CD4-positive, alpha-beta T cell treated with Interleukin-2 at 100 ng/mL for 4 hours (primary cell): ENCODE measurements at places on chromosomes 3 and 15.
A peak's percentile ranks its signal among the peaks of the same experiment; 100 is the strongest.

DNA sequence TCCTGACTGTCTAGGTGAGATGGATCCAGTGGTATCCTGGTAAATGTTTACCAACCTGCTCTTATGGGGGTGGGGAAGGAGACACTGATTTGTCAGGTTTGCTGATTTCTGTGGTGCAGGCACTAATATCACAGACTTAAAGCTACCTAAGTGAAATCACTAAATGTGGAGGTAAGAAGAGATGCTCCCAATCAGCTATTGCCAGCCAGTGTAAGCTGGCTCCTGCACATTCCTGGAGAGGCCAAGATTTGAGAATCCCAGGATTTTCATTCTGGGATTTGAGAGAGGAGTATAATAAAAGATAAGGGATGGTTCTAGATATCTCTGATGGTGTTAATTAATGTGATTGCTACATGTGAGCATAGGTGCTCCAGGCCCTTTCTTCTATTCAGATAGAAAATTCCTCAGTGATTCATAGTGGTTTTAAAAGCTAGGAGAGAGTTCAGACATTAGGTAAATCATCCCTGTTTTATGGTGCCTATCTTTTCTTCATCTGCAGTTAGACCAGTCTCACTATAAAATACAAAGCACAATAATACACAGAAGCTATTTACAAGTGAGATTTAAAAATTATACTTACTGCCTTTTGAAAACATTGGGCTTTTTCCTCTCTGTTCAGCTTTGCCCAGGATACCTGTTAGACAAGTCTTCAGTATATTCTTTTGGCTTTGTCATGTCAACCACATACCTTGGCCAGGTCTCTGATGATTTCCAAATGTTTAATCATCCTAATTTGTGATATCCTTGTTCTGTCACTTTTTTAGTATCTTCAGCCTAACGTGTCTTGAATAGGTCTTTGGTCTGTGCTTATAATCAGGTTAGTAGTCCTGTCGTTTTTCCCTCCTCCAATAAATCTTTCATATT lies 90.9 kb downstream of the MBNL1 start:
- no peak for DNase-seq

GRCh38 chr15:42108806-42109205 lies 14.4 kb upstream of the PLA2G4D start:
- no peak for DNase-seq

GRCh38 chr3:170585008-170585936 lies 603 bp downstream of the SLC7A14 start:
- DNase-seq: no peak

- DNase-seq: no peak
Measured at GRCh38 chr15:78007964-78008886, 69.3 kb downstream of the TBC1D2B start.

DNA sequence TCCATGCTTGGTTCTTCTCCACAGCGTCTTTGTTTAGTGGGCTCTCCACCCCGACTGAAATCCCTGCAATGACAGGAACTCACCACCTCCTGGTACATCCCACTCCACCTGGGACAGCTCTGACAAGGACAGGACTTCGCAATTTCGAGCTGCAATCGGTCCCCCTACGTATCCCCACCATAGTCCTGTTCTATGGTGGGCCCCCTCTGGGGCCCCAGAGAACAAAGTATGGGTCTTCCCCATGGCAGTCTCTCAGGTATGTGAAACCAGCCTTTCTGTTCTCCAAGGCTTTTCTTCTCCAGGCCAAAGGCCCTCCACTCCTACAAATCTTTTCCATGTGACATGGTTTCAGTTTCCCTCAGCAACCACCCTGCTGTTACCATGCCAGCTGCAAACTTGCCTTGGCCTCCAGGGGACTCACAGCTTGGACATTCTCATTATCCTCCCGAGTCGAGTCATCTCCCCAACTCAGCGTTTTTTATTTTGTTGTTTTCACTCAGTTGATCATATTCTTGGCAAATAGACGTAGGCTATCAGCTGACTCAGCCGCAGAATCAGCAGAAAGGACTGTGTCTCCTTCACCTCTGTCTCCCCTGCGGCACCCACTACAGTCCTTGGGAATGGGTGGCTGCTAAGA lies 233.3 kb downstream of the OPA1 start:
- DNase-seq: no peak

DNA sequence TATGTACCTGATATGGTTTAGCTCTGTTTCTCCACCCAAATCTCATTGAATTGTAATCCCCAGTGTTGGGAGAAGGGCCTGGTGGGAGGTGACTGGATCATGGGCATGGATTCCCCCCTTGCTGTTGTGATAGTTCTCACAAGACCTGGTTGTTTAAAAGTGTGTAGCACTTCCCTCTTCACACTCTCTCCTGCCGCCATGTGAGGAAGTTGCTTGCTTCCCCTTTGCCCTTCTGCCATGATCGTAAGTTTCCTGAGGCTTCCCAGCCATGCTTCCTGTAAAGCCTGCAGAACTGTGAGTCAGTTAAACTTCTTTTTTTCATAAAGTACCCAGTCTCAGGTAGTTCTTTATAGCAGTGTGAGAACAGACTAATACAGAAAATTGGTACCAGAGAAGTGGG lies 93.1 kb downstream of the C3orf70 start:
- DNase-seq: no peak

- no peak for DNase-seq
Measured at GRCh38 chr3:59658866-59659265, 609.0 kb upstream of the CFAP20DC start.

DNA sequence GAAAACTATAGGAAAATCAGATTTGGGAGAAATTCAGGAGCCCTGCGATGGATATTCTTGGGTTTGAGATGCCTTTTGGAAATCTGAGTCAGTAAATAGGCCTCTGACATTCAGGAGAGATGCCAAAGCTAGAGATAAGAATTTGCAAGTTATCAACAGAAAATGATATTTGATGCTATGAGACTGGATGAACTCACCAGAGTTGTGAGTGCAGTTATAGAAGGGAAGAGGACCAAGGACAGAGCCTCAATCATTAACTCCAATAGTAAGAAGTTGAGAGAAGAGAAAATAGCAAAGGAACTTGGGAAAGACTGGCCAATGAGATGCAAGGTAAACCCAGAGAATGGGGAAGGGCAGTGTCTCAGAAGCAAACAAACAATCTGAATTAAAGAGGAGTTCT lies 7.9 kb upstream of the ANO10 start:
- no peak for DNase-seq

DNA sequence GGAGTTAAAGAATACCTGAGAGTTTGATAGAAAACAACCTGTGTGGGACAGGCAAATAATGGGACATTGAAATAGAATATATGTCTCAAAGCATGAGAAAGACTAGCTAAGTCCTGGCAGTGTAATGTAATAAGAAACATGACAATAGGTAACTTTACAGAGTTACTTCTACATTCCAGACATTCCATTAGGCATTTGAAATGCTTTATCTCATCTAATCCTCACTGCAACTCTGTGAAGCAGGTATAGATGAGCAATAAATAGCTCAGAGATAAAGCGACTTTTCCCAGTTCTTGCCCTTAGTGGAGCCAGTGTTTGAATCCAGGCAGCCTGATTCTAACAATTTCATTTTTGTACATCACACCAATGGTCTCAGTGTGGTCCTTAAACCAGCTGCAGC lies 76.8 kb downstream of the CPNE4 start:
- no peak for DNase-seq

- DNase-seq: no peak
Measured at GRCh38 chr3:10497439-10497838, 7.9 kb downstream of the ATP2B2 start.

DNA sequence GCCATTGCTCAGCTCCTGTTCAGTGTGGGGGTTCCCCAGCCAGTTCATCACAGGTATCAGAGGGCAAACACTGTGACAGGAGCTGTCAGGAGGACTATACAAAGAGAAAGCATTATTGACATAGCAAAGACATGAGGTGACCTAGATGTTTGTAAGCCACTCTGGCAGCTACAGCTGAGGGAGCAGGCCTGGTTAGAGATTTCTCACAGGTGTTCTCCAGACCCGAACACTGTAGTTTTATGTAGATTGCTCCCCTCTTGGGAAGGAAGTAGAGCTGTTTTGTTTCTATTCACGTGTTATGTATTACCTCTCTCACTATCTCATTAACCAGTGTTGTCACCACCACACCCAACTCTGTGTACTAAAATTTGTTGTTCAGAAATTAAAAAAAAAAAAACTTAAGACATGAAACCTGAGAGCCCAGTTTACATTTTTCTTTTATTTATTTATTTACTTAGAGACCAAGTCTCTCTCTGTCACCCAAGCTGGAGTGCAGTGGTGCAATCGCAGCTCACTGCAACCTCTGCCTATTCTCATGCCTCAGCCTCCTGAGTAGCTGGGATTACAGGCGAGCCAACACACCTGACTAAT lies 123.7 kb downstream of the RBPMS2 start:
- DNase-seq: peak; percentile 68

DNA sequence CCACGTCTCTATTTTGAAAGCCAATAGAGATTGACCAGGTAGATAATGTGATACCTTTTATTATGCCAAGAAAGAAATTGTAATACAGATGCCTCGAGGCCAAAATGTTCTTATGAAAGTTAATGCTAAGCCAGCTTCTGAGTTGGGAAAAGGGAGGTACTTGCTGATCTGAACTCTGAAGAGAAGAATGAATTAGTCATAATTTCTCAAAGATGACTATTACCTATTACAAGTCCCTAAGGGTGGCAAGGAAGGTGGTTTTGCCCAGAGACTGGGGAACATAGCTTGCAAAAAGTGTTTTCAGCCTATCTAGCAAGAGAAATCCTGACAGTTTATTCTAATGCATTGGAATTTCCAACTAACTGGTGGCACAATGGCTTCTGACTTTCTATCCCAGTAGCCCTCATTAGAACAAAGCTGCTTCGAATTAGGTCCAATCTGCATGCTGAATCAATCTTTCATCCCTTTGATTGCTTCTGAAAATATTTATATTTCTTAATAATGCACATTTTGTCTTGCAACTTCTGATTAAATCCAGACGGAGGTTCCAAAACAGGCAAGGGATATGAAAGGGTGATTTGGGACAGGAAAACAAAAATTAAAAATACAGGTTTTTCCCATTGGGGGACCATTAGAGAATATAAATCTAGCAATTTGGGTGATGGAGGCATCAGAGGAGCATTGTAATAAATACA lies 17.7 kb upstream of the NR2F2 start:
- DNase-seq: no peak

- no peak for DNase-seq
Measured at GRCh38 chr3:107921038-107921437, 169.8 kb downstream of the CD47 start.

GRCh38 chr3:110352841-110353604 lies 718.6 kb upstream of the NECTIN3 start:
- no peak for DNase-seq

DNA sequence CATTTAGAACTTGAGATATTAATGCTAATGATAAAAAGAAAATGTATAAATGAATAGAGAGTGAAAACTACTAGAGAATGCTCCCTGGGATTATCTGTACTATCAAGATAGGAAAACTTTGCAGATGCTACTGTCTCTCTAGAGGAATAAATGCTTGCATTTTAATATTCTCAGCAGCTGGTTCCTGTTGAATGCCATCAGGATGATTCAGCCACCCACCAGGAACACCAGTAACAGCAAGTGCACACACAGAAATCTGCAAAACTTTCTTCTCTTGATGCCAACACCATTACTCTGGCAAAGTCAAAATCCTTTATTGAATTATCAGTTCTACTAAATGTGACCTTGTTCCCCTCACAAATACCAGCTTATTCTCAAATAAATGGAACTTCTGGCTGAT lies 148.4 kb downstream of the TIGIT start:
- no peak for DNase-seq

GRCh38 chr3:122979211-122979610 lies 48.4 kb downstream of the SEMA5B start:
- DNase-seq: no peak

- DNase-seq: no peak
Measured at GRCh38 chr3:118986734-118987133, 47.9 kb downstream of the IGSF11 start.

- DNase-seq: no peak
Measured at GRCh38 chr3:73432023-73432705, 192.6 kb downstream of the PDZRN3 start.

DNA sequence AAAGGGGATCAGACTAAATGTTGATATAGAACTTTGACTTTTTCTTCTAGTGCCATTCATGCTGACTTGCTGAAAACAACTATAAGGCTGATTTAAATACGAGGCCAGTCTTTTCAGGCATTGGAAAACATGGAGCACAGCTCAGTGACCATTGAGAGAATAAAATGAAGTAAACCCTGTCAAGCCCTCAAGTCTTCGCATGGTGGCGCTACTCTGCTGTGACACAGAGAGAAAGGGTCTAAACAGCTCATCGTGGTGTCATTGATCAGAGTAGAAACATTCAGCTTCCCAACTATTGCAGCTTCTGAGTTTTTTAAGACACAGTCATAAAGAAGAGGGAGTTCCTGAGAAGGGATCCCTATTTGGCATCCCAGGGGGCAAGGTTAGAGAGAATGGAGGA lies 716.2 kb downstream of the DIPK2A start:
- DNase-seq: no peak

DNA sequence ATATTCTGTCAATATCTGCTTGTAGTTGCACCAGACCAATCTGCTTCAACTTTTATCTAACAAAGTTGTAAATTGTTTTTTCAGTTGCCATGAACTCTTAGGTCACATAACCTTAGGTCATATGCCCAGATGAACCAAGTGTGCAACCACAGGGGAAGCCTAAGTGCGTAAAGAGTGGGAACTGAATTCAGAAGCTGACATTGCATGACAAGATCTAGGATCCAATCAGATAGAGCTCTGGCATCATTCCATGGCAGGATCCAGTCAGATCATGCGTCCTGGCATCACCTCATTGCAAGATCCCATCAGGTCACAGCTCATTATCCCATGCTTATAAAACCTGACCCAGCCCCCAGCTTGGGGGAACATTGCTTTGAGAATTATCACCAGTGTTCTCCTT lies 18.9 kb upstream of the IFT57 start:
- DNase-seq: no peak

- DNase-seq: no peak
Measured at GRCh38 chr3:29554566-29554965, 273.7 kb downstream of the RBMS3 start.

DNA sequence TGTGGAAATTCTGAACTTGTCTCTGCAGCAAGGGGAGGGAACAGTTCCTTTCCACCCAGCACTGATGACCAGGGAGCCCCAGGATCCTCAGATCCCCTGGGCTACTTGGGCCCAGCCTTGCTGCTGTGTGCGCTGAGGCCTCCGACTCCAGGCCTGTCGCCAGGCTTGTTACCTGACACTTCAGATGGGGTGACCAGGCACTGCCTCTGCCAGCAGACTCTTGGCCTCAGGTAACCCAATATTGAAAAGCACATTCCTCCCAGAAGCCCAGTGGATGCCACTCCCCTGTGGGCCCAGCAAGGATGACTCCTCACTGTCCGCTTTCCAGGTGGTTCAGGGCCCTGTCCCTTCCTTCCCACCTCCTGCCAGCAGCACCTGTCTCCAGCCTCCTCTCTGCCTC lies 3.5 kb upstream of the PLA2G4E start:
- DNase-seq: no peak
